GM04504 (cell line): ENCODE measurements at places on chromosomes 1 and 21.

DNA sequence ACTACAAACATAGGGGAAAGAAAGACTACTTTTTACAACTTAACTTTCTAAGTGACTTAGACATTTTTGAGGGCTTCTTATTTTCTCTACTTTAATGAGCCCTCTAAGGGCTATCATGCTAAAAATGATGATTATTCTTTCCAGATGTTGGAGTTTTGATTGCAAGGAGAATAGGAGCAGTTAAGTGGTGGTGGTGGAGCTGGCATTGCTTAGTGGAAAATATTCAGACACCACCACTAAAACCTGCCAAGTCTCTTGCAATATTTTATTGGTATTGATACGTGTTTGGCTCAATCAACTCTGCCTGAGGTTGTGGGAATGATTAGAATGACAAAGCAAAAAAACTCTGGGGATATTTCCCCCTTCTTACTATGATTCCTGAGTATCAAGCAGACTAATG lies 82.6 kb upstream of the PTGFR start:
- DNase-seq: peak; percentile 69

- DNase-seq: no peak
These were observed 82.8 kb downstream of the DYRK1A start for GRCh38 chr21:37449302-37449937.

- peak; percentile 85 for DNase-seq
These were observed 29.3 kb downstream of the AK2 start for GRCh38 chr1:33007190-33008050.

DNA sequence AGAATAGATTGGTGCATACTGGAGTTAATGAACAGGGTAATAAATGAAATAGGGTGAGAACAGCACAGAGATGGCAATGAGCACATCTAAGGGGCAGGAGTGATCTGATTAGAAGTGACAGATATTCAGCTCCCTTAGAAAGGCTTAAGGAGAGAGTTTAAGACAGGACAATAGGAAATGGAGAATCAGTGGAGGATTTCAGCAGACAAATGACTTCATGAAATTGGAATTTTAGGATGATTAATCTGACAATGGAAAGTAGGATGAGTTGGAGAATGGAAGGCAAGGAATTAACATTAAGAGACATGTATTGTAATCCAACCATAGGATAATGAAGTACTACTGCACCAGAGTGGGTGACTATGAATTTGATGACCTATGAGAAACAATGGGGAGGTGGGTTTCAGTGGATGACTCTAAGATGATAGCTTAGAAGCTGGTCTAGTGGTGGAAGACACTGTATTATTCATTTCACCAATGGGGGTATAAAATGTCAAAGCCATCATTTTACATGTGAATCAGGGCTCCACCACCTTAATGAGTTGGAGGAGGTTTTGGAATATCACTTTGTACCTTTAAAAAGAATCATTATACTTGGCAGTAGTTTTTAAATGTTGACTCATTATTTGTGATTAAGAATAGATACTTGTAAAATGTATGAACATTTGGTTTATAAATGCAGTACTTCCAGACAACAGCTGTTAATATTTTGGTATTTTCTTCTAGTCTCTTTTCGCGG lies 139.1 kb downstream of the PLA2G4A start:
- DNase-seq: no peak

DNA sequence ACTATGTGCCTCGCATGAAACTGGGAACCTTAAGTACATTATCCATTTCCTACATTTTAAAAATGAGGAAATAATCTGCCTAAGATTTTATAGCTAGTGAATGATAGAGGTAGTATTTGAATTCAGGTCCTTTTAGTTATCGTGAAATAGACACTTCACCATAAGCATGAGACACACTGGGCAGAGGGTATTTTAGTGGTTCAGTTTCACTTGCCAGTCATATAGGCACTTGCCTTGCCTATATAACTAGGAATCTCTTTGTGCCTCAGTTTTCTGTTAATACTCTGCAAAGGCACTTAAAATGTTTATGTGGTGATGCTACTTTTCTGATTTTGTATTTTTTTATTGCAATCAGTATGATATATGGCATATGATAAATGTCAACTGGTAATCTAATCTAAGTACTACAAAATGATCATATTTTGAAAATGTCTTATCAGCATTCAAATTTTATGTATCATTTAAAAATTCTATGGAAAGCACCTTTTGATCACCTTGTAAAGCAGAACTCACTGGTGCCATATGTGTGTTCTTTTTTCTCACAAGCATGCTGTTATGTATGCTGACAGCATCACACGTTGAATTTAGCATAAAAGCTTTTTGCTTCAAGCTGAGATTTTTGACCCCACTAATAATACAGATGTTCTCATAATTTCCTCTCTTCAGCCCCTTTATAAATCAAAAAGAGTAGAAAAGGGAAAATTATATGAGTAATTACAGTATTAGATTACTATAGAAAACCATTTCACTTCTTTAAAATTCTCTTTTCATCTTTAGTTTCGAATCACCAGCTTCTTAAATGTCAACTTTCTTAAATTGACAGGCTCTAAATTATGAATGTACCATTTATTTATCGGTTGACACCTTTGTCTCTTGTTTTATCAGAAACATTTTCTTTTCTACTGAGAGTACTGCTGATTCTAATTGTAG lies 52.6 kb downstream of the RPS6KC1 start:
- DNase-seq: no peak

GRCh38 chr1:201104141-201104540 lies 8.1 kb downstream of the CACNA1S start:
- no peak for DNase-seq

- DNase-seq: no peak
These were observed 5.8 kb upstream of the MMEL1 start for GRCh38 chr1:2638466-2639115.

GRCh38 chr1:109246141-109246551 lies 3.2 kb upstream of the CELSR2 start:
- no peak for DNase-seq

GRCh38 chr1:204274446-204274845 lies 60.7 kb upstream of the GOLT1A start:
- DNase-seq: peak; percentile 32

- DNase-seq: no peak
These were observed 3.1 kb upstream of the NCF2 start for GRCh38 chr1:183593356-183593755.

DNA sequence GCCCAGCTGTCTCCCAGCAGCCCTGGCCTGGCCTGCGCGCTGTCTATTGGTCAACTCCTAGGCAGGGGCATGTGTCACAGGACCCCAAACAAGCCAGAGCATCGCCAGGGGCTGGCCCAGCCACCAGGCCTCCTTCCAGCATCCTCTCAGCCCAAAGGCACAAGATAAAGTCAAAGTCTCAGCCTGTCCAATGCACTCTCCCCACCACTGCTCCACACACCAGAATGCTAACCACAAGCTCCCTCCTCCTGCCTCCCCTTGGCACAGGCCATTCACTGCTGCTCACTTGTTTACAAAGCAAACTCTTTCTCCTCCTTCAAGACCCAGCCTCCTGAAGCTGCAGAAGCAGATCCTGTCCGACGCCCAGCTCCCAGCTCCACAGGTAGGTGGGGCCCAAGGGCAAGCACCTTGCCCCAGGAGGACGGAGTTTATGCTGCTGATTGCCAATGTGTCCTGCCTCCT lies 133.4 kb downstream of the DMRTB1 start:
- DNase-seq: no peak

GRCh38 chr1:165883056-165883455 lies 55.6 kb downstream of the UCK2 start:
- DNase-seq: no peak

DNA sequence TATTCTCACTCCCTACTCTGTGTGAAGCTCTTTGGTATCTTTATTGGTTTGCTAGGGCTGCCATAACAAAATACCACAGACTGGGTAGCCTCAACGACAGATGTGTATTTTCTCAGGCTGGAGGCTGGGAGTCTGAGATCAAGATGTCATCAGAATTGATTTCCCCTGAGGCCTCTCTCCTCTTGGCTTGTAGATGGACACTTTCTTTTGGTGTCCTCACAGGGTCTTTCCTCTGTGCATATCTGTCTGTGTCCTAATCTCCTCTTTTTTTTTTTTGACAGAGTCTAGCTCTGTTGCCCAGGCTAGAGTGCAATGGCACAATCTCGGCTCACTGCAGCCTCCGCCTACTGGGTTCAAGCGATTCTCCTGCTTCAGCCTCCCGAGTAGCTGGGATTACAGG lies 71.4 kb upstream of the KCNJ6 start:
- no peak for DNase-seq

DNA sequence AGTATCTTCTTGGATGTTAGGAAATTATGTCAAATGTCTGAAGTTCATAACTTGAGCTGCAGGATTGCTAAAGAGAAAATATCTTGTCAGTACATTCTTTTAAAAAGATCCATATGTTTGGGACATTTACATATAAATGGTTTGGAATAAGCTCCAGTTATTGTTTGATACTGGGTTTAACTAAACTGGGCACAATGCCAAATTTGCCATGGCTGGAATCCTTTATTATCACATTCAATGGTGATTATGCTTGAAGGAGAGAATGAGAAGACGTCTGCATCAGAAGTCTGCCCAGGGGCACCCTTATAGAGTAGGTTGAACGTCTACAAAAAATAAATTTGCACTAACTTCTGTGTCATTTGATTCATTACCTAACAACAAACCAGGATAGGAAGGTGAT lies 652.5 kb downstream of the AMY1C start:
- no peak for DNase-seq

DNA sequence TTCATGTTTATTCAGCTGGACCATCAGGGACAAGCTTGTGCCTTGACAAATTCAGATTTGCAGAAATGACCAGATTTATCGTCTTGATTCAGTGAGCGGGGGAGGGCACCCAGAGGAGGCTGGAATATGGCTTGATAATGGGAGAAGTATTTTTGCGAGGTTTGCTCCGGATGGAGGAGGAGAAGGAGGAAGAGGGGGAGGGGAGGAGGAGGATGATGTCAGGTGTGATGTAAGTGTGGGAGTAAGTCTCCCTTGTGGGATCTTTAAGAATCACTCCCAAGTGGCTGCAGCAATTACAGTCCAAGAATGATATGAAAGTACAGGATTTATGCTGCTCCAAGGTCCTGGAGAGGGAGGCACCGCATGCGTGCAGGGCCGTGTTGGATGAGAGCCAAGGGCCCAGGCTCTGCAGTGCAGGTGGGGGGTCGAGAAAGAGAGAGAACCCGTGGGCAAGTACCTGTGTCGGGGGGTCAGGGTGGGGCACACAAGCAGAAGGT lies 5.6 kb upstream of the ZNF496 start:
- DNase-seq: no peak

- peak; percentile 49 for DNase-seq
These were observed 179.9 kb upstream of the FGGY start for GRCh38 chr1:59116920-59117542.

DNA sequence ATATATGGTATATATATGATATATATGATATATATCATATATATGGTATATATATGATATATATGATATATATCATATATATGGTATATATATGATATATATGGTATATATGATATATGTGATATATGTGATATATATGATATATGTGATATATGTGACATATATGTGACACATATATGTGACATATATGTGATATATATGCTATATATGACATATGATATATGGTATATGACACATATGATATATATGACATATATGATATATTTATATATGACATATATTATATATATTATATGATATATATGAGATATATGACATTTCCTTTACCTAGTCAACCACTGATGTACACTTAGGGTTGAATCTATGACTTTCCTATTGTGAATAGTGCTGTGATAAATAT lies 36.1 kb upstream of the EEIG2 start:
- DNase-seq: no peak

DNA sequence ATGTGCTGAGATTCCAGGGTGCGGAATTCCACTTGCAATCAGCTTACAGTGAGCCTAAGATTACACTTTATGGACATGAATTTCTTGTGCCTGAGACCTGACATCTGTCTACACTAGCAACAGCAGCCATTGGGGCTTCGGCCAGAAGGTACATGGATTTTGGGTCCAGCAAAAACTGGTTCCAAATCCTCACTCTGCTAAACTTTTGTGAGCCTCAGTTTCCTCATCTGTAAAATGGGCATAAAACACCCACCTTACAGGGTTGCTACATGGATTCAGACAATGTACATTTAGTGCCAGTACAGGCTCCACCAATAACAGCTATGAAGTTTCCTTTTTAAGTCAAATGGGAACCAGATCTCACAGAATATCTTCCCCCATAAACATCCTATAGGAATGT lies 30.8 kb downstream of the RHEX start:
- DNase-seq: no peak

DNA sequence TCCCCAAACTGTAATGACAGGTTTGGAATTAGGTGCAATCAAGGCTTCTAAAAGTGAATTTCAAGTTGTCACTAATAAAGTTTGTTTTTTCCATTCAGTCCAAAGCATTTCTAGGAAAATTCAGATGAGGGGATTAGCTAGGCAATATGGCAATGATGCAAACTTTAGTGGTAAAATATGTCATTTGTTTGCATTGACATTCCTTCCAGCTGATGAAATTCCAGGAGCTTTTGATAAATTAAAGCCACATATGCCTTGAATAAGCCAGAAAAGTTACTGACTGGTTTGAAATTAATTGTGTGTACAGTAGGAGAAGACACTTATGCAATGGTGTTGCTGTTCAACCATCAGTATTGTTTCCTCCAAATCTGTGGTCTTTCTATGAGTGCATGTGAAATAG lies 57.8 kb downstream of the MROH9 start:
- DNase-seq: no peak

DNA sequence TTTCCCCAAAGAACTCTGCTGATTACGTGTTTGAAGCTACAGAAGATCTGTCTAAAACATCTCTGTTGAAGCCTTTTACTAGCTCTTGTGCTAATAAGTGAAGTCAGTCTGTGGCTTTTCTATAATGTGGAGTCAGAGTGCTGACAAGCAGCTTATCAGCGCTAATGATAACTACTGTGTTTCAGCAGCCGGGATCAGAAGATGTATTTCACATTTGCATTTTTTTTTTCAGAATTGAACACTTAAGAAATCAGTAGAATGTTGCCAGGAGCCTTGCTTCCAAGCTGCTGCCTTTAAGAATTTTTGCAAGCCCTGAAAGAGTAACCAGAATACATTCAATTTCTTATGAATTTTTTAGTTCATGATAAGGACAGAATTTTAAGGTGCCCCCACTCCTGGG lies 519.4 kb upstream of the NR5A2 start:
- no peak for DNase-seq

DNA sequence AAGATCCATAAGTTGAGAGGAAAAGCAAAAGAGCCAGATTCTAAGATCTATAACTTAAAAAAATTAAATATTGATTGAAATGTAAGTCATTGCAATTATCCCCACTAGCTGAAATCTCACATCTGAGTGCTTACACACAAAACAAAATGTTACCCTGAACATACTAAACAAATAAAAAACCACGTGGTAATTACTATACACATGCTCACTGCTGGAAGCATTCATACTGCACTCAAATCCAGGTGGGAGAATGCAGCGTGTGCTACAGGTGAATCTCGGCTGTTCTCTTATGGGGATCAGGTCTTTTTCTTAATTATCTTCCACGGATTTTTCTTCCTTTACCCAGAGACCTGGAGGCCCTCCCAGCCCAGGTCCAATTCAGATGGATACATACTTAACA lies 74.3 kb downstream of the SDC3 start:
- no peak for DNase-seq
